ENCODE measurements at places on chromosomes 13 and 19.
A peak's percentile ranks its signal among the peaks of the same experiment; 100 is the strongest.

DNA sequence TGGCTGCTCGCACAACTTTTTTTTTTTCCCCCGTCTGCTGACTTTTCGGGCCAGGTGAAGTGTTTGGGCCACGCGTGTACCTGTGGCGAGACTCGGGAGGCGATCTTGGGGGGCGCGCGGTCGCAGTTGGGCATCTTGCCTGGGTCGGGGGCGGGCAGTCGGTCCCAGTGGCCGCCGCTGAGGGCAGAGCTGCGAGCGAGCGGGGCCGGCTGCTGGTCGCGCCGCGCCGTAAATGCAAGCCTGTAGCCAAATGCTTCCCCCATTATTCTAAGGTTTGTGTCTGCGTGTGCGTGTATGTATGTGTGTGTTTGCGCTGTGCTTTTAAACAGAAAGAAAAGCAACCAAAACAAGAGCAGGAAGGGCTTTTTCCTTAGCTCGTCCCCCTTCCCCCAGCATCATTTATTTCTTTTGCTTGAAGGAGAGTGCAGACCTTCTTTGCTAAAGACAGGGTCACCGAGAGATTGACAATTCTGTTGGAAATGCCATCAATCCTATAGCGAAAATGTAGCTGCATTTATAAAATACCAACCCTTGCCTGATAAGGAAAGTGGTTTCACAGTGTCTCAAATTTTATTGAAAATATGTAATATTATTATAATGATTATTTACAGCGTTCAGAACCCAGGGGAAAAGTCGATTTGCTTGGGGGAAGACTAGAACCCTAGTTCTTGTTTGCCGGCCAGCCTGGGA lies 143.2 kb upstream of the ZNF536 start:
- peak; percentile 66 for DNase-seq

DNA sequence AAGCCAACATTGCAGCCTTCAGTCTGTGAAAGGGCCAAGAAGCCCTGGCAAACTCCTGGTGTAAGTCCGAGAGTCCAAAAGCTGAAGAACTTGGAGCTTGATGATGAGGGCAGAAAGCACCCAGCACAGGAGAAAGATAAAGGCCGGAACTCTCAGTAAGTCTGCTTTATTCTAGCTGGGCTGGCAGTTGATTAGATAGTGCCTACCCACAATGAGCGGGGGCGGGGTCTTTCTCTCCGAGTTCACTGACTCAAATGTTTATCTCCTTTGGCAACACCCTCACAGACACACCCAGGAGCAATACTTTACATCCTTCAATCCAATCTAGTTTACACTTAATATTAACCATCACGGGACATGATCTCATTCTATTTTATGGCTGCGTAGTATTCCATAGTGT lies 1317.1 kb downstream of the SLITRK1 start:
- DNase-seq, result no peak

DNA sequence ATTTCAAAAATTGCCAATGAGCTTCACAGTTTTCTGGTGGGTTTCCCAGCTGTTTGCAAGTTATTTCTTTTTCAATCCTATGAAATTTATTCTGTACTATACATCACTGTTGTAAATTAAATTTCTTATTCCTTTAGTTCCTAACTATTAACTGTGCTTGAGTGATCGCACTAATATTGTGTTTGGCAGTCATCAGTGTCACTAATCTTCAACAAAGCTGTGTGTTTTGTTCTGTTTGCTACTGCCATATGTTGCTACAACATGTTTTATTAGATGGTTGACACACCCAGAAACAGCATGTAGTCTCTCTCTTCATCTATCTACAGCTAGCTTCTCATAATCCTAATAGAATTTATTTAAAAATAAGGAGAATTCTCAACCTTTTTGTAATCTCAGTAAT lies 453.6 kb upstream of the PRR20A start:
- no peak for DNase-seq

DNA sequence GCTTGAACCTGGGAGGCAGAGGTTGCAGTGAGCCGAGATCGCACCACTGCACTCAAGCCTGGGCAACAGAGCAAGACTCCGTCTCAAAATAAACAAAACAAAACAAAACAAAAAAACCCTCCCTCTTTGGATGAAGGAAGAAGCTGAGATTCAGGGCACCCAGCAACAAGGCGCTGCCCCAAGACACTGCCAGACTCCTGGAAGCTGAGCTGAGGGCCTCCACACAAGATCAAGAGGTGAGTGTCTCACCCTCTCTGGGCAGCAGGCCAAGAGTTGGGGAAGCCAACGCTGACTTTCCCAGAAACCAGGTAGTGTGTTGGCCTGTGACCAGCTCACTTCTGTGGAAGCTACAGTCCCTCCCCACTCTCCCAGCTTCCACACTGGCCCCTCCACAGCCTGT lies 3.7 kb upstream of the TYROBP start:
- DNase-seq, result peak; percentile 48

GRCh38 chr13:53411463-53411862 lies 382.9 kb downstream of the OLFM4 start:
- no peak for DNase-seq

DNA sequence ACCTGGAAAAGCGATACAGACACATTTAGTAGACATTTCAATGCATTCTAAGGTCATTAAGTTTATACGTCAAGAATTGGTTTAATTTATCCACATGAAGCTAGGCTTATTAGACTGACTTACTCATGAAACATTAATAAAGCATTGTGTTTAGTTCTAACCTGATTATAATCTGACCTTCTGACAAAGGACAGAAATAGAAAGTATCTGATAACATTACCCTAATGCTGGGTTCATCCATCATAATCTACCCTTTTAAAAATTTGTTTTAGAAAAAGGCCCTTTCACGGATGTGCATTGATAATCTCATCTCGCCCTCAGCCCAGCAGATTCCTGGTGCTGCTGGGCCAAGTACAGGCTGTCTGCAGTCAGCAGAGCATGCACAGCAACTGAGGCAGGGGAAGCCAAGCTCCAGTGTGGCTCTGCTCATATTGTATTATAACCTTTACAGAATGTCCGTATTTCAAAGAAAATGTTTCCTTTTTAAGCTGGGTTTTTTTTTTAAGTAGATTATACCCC lies 142.1 kb upstream of the MAB21L1 start:
- DNase-seq, result no peak

DNA sequence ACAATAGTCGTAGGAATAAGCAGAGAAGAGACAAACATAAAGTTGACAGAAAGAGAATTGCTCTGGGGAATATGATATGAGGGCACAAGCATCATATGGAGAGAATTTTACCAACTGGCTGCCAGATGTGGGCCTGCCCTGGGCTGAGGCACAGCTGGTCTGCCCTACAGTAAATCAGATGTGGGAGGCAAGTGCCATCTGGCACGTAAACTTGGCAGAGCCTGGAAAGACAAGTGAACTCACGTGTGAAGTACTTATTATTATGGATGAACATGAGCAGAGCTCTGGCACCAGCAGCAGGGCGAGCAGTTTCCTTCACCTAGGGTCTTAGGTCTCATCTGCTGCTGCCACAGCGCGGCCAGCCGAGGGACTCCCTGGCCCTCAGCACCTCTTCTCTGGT lies 20.6 kb downstream of the PCDH8 start:
- DNase-seq, result peak; percentile 71

DNA sequence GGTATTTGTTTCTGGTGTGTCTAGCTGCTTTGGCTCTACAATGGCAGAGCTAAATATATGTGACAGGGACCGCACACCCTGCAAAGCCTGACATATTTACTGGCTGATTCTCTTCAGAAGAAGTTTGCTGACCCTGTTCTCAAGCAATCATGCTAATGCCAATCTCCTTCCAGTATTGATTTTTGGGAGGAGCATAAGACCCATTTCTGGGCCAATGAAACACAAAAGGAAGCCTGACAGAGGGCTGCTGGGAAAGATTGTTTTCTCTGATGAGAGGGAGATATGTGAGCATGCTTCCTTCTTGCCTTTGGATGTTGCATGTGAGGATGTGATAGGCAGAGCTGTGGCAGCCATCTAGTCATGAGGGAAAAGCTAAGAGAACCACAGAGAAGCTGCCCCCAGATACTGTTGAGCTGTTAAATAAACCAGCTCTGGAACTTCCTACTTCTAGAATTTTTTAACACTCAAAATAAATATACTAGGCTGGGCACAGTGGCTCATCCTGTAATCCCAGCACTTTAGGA lies 31.4 kb upstream of the TPTE2 start:
- no peak for DNase-seq

GRCh38 chr13:19766591-19766990 lies 16.2 kb downstream of the PSPC1 start:
- no peak for DNase-seq

DNA sequence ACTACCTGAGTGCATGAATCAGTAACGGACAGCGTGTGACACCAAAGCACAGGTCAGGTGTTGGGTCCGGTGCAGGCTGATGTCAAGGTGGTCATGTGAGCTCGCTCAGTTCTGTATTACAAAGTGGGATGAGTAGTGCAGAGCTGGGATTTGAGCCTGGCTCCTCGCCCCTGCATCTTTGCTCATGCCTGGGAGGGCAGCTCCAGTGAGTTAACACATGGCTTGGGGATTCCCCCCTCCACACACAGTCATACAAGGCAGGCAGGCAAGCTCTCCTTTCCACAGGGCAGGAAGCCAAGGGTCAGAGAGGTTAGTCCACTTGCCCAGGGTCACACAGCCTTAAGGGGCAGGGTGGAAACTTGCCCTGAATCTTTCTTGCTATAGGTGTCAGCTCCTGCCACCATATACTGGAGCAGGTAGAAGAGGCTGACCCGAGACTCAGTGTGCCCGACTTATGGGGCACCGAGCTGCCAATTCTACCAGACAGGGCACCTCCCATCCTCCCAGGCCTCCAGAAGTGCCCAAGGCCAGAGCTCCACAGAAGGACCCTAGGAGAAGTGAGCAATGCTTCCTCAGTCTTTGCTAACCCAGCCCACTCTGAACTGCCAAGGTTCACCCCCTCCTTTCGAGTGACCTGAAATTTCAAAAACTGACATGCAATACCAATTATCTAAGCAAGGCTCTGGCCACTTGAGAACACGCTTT lies 35.4 kb downstream of the ZNF787 start:
- no peak for DNase-seq

GRCh38 chr13:69769608-69770007 lies 338.0 kb upstream of the ATXN8OS start:
- DNase-seq, result peak; percentile 1

- no peak for DNase-seq
These were observed 29.0 kb downstream of the COL4A2 start for GRCh38 chr13:110336108-110336507.

DNA sequence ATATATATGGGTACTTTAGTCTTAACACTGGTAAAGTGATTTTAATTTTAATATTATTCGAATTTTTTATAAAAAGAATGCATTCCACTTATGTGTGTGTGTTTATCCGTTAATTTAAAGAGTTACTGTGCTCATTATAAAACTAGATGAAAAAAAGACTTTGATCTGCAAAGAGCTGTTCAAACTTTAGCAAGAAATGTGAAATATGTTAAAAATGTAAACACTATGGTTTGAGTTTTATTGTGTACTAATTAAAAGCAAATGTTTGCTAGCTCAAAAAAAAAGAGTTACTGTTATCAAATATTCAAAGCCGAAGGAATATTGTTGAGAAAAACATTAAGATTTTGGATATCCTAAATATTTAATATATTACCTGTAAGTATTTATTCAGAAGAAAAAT lies 34.5 kb downstream of the UFM1 start:
- no peak for DNase-seq

DNA sequence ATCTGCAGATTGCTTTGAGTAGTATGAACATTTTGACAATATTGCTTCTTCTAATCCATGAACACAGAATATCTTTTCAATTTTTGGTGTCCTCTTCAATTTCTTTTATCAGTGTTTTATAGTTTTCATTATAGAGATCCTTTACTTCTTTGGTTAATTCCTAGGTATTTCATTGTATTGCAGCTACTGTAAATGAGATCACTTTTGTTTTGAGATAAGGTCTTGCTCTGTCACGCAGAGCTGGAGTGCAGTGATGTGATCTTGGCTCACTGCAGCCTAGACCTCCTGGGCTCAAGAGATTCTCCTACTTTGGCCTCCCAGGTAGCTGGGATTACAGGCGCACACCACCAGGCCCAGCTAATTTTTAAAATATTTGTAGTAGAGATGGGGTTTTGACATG lies 9.8 kb downstream of the CYP2A7 start:
- no peak for DNase-seq

DNA sequence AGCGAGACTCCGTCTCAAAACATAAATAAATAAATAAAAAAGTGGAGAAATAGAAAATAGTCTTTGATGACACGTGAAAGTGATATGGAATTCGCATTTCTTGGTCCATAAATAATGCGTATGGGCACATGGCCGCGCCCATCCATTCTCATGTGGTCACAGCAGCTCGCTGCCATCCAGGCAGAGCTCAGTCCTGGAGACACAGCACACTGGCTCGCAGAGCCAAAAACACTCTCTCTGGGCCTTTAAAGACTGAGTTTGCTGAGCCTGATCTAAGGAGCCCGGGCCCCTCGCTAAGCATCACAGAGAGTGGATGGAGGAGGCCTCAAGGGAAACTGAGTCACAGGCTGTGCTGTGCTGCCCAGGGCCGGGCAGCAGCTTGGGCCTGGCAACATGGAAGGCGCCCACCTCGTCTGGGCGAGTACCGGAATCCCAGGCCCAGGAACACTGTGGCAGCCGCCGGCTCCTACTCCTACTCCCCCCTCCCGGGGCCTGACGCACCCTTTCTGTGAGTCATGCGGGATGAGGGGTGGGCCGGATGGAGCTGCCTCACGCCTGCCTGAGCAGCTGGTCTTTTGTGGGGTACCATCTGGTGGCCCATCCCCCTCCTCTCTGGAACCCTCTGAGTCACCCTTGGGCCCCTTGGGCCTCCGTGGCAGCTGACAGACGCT lies 28.9 kb upstream of the CACTIN start:
- no peak for DNase-seq

DNA sequence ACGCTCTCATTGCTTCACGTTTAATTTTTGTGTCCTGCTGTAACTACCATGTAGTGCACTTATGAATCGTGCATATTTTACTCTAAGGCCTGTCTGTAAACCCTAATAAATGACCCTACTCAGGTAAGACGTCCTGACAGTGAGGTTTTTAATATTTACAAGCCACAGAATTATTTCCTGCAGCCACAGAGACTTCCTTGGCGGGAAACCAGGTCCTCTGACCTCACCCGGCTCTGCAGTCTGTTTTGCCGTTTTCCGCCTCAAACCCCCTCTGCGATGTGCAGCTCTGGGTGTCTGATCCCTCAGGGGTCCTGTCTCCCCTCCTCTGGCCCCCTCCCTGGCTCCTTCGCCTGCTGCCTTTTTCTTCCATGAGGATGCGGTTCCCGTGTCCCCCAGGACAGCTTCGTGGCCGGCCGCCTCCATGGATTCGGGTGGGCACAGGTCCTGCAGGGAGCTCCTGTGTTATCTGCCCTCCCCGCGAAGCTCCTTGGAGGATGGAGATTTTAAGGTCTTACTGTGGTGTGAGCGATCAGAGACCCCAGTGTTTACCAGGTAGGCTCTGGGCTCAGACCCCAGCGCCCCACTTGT lies 66.3 kb downstream of the MCF2L start:
- no peak for DNase-seq
